Aorta (tissue), 5 donors: ENCODE measurements at places on chromosomes 7 and 10. TPM values are rescaled to one million over a fixed set of nuclear protein-coding genes. Genes with fewer than 3 reads are reported as not detected.

DNA sequence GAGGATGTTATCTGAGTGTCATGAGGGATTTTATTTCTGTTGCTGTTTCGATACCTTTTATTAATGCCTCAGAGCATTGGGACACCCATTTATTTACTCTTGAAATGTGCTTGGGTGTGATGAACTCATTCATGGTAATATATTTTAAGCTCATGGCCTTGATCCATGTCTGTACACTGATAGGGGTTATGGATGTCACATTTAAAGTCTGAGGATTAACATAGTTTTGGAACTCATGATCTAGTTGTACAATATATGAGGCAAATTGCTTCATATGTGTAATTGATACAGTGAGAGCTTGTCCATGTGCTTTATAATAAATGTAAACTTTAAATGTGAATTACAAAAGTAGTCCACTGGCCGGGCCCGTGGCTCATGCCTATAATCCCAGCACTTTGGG is 23.0 kb upstream of the ZRANB1 start:
- no peaks in the 10 kb centered on the region for H3K36me3 ChIP-seq
- no peak for DNase-seq
- no peak overlapping the region for H3K27ac ChIP-seq

- no peaks in the 10 kb centered on the region for H3K4me1 ChIP-seq
- no peaks in the 10 kb centered on the region for H3K27me3 ChIP-seq
- no peaks in the 10 kb centered on the region for H3K36me3 ChIP-seq
- DNase-seq: no peak
These were observed 156.2 kb upstream of the THSD7A start for GRCh38 chr7:11988186-11988585.

DNA sequence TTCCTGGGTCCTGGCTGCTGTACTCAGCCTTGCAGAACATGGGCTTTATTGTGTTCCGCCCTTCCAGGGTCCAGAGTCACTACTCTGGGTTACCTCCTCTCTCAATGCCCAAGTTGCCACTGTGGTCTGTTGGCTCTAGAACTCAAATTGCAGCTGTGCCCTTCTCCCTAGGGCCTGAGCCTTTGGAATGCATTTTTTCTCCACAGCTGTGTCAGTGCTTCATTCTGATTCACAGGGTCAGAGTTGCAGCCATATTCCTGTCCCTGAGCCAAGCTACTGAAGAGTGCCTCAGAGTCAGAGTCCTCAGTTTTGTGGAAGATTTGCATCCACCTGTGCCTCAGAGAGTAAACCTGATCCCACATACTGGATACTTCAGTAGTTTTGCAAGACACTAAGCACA is 167.5 kb downstream of the ITGB1 start:
- H3K4me1 ChIP-seq: no peaks in the 10 kb centered on the region
- H3K27ac ChIP-seq: no peak overlapping the region
- H3K27me3 ChIP-seq: no peaks in the 10 kb centered on the region
- H3K4me3 ChIP-seq: no peak overlapping the region
- H3K36me3 ChIP-seq: no peaks in the 10 kb centered on the region
- DNase-seq: no peak

DNA sequence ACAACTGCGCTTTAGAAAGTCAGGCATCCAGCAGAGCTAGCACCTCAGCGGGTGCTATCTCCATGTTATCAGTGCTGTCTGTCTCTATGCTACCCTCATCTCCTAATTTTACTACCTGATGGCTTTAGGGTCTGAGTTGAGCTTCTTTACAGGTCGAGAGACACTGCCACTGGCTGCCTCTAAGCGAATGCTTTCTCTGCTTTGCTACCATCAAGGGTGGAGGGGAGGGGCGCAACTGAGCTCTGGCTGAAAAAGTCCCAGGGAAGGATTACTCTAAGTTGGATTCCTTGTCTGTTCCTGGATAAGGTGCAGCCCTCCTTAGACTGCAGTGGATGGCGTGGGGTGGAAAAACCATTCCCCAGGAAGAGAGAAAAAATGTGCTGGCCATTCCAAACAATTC is 105.7 kb downstream of the CDK14 start:
- DNase-seq: no peak
- no peaks in the 10 kb centered on the region for H3K4me1 ChIP-seq
- no peak overlapping the region for H3K27ac ChIP-seq

- no peaks in the 10 kb centered on the region for H3K36me3 ChIP-seq
- DNase-seq: peak; percentile 40
- H3K4me3 ChIP-seq: no peak overlapping the region
These were observed 55.9 kb downstream of the DIP2C start for GRCh38 chr10:633279-634245.

- H3K4me3 ChIP-seq: no peak overlapping the region
- H3K27ac ChIP-seq: no peak overlapping the region
- H3K27me3 ChIP-seq: no peaks in the 10 kb centered on the region
- no peaks in the 10 kb centered on the region for H3K36me3 ChIP-seq
- H3K4me1 ChIP-seq: no peaks in the 10 kb centered on the region
These were observed 84.1 kb downstream of the BMPR1A start for GRCh38 chr10:86840498-86840897.

DNA sequence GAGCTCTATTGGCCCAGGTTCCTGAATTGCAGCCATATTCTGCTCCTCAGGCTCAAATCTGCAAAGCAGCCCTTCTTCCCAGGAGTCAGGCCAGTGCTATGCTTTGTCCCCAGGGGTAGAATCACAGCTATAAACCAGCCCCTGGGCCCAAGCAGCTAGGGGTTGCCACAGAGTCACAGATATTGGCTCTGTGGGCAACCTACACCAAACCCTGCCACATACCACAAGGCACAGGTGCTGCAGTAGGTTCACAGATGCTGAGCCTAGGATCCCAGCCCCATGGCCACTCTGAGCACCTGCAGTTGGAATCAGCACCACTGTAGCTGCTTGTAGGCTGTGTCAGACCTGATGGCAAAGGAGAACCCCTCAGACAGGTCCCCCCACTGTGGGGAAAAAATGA is 43.1 kb upstream of the CAMK2B start:
- H3K27ac ChIP-seq: no peak overlapping the region
- H3K27me3 ChIP-seq: no peaks in the 10 kb centered on the region
- no peak for DNase-seq
- H3K4me3 ChIP-seq: no peak overlapping the region

DNA sequence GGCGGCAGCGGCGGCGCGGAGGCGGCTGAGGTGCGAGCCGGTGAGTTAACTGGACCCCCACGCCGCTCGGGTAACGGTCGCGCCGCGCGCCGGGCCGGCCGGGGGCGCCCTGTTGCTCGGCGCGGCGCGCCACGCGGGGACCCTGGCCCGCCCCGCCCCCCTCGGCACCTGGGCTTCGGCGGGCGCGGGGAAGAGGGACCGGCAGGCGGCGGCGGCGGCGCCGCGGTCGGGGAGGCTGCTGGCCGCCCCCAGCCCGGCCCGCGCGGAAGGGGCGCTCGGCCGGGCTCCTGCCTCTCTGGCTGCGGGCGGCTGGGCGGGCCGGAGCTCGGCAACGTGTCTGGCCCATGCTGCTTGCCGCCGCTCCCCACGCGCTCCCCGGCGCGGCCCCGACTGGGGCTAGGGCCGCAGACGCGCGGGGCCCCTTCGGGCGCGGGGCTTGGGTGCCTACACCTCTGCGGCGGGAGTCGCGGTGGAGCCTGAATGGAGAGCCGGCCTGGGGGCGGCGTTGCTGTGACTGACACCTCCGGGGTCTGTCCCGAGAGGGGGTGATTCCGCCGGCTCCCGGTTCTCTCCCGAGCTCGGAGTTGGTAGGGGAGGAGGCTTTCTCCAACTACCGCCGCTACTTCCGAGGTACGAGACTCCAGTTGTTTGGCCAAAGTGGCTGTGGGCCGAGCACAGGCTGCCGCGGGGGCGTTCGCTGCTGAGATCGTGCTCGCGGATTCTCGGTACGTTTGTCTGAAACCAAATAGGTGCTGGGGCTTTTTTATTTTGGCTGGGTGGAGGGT is 494 bp downstream of the PALS2 start:
- DNase-seq: peak; percentile 74
- H3K4me3 ChIP-seq: peak overlapping the region; percentile 94
- H3K27me3 ChIP-seq: no peaks in the 10 kb centered on the region
- H3K36me3 ChIP-seq: no peaks in the 10 kb centered on the region
- H3K27ac ChIP-seq: peak overlapping the region; percentile 81
- H3K4me1 ChIP-seq: no peaks in the 10 kb centered on the region

DNA sequence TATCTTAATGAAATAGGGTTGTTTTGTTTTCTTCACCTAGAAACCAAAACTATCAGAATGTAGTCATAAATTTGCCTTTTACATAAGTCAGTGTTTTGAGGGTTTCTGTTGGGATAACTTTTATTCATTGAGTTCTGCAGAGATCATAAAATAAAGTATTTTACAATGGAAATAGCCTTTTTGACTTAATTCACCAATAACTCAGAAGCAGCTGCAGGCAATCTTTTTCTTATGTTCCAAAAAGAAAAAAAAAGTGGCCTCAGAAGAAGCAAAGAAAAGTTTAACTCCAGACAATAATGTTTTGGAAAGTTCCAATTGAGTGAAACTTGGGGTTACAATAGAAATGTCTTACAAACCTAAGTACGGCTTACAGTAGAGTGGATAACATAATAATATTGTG is 491.7 kb upstream of the NRP1 start:
- H3K36me3 ChIP-seq: no peaks in the 10 kb centered on the region
- H3K4me3 ChIP-seq: no peak overlapping the region
- no peak for DNase-seq
- H3K27me3 ChIP-seq: no peaks in the 10 kb centered on the region

GRCh38 chr10:29553544-29554250 is 81.1 kb downstream of the SVIL start:
- H3K27me3 ChIP-seq: no peaks in the 10 kb centered on the region
- H3K36me3 ChIP-seq: peaks cover under 1% of the 10 kb centered on the region
- no peak overlapping the region for H3K4me3 ChIP-seq
- H3K4me1 ChIP-seq: peaks cover 5% of the 10 kb centered on the region
- DNase-seq: no peak

GRCh38 chr10:121248266-121248665 is 350.0 kb downstream of the FGFR2 start:
- no peak overlapping the region for H3K4me3 ChIP-seq
- no peaks in the 10 kb centered on the region for H3K27me3 ChIP-seq
- DNase-seq: no peak
- H3K36me3 ChIP-seq: no peaks in the 10 kb centered on the region
- no peak overlapping the region for H3K27ac ChIP-seq
- H3K4me1 ChIP-seq: no peaks in the 10 kb centered on the region

DNA sequence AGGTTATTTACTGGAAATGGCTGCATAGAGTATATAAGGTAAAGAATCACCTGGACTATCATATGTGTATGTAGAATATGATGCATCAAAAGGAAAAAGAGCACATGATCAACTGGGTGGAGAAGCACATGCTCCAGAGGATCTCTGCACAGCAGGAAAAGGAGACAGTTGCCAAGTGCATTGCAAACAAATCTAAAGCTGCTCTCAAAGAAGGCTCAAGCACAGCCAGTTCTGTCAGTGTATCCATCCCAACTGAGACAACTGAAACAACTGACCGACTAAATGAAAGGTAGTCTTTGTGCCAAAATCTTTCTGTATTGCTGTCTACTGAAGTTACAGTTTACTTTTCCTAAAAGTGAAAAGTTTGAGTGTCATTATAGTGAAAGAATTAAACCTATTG is 83.2 kb upstream of the SGCE start:
- no peaks in the 10 kb centered on the region for H3K36me3 ChIP-seq
- H3K4me3 ChIP-seq: no peak overlapping the region
- no peak for DNase-seq

DNA sequence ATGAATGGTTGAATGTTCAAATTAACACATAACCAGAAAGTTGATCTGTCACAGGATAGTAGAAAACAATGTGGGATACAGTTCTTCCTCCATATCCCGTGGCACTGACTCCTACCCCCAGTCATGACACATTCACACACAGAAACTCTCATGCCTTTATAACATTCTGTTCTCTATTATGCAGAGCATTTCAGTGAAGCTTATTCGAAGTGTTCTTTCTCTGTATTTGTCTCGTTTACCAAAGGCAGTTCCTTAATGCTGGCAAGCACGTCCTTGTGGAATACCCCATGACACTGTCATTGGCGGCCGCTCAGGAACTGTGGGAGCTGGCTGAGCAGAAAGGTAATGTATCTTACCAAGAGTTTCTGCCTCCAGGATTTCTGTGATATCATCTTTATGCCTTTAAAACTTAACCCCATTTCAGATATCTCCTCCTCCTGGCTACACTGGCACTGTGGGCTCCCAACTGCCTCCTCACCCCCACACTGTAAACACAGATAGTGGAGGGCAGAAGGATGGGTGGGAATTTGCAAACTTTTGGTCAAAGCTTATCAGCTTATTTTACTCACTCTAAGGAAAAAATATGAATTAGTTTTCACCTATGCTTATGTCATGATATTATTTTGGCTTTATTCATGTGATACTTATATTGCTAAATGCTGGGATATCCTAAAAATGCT is 34.1 kb downstream of the BLVRA start:
- DNase-seq: no peak
- no peak overlapping the region for H3K27ac ChIP-seq
- H3K4me1 ChIP-seq: no peaks in the 10 kb centered on the region
- no peak overlapping the region for H3K4me3 ChIP-seq

GRCh38 chr7:149369497-149369896 is 91.4 kb downstream of the ZNF777 start:
- H3K4me1 ChIP-seq: no peaks in the 10 kb centered on the region
- no peak overlapping the region for H3K27ac ChIP-seq
- H3K27me3 ChIP-seq: no peaks in the 10 kb centered on the region

DNA sequence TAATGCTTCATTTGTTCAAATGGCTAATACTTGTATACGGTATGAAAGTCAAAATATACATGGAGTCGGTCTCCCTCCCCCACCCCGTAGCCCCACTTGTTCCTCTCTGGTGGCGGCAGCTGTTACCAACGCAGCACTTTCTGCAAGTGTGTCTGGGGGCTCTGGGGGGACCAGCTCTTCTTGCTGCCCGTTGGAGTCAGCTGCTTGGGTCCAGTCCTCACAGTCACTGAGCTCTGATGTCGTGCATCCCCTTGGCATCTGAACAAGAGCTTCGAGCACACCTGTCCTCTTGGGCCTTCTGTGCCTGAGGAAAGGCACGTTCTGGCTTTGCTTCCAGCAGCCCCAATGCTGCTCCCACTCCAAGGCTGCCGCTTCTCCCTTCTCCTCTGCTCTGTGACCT is 493.1 kb downstream of the PLXNA4 start:
- no peak for DNase-seq
- no peaks in the 10 kb centered on the region for H3K27me3 ChIP-seq
- H3K4me3 ChIP-seq: no peak overlapping the region
- peaks cover 5% of the 10 kb centered on the region for H3K4me1 ChIP-seq
- no peaks in the 10 kb centered on the region for H3K36me3 ChIP-seq

GRCh38 chr10:22491931-22492615 is 146.8 kb downstream of the SPAG6 start:
- H3K36me3 ChIP-seq: no peaks in the 10 kb centered on the region
- no peak for DNase-seq
- no peaks in the 10 kb centered on the region for H3K4me1 ChIP-seq
- no peak overlapping the region for H3K4me3 ChIP-seq
- no peak overlapping the region for H3K27ac ChIP-seq
- no peaks in the 10 kb centered on the region for H3K27me3 ChIP-seq

DNA sequence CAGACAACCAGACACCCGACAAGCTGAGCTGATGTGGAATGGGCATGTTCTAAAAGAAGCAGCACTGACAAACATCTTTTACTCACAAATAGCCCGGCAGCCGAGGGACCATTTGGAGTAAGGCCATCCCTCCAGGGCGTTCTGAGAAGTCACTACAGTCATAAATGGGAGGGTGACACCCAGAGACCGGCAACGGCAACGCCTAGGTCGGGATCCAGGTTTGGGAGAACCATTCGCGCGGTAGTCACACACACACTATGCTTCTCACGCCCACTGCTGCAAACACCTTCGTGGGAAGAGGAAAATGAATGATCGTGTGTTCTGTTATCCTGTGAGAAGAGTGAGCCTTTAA is 9.8 kb downstream of the TNS3 start:
- peak overlapping the region; percentile 31 for H3K27ac ChIP-seq
- no peaks in the 10 kb centered on the region for H3K27me3 ChIP-seq
- no peaks in the 10 kb centered on the region for H3K4me1 ChIP-seq
- H3K36me3 ChIP-seq: no peaks in the 10 kb centered on the region
- DNase-seq: no peak

Gene TMEM176B
- 85.5 TPM for total RNA-seq

Gene RBP3
- not detected for total RNA-seq

Gene EN2
- not detected for total RNA-seq

Gene CALD1
- 1,102 TPM for total RNA-seq

Gene PAX4
- not detected for total RNA-seq
